Keratinocyte (primary cell): ENCODE measurements at places on chromosomes 7 and 10. TPM values are rescaled to one million over a fixed set of nuclear protein-coding genes. Genes with fewer than 3 reads are reported as not detected.

The TRIM73 gene
- 0.21 to 0.54 TPM in 2 of 3 replicates, not detected in the other for polyA plus RNA-seq

The MALRD1 gene
- 0.01 TPM in 1 of 3 replicates, not detected in the others for polyA plus RNA-seq

The TMEM26 gene
- not detected in 3 replicates for polyA plus RNA-seq

The SORCS3 gene
- not detected in 3 replicates for polyA plus RNA-seq

The CAV1 gene
- 2,867 to 2,979 TPM (median 2,905 TPM) in 3 replicates for polyA plus RNA-seq

The TACR2 gene
- polyA plus RNA-seq: 0.05 to 0.11 TPM (median 0.07 TPM) in 3 replicates

The RASSF4 gene
- polyA plus RNA-seq: 0.20 to 0.54 TPM (median 0.23 TPM) in 3 replicates

The GRM3 gene
- polyA plus RNA-seq: not detected in 3 replicates

The LRIT1 gene
- polyA plus RNA-seq: not detected in 3 replicates

The OR13A1 gene
- polyA plus RNA-seq: 0.03 TPM in 1 of 3 replicates, not detected in the others

The CYP3A5 gene
- polyA plus RNA-seq: 2.0 to 4.5 TPM (median 3.4 TPM) in 3 replicates

The HTR7 gene
- polyA plus RNA-seq: 9.0 to 12.7 TPM (median 12.2 TPM) in 3 replicates

The CAV2 gene
- polyA plus RNA-seq: 467 to 631 TPM (median 530 TPM) in 3 replicates

The AKR1C8 gene
- not detected in 3 replicates for polyA plus RNA-seq

The HTRA1 gene
- polyA plus RNA-seq: 353 to 506 TPM (median 412 TPM) in 3 replicates

The GPR85 gene
- polyA plus RNA-seq: 1.6 to 2.0 TPM (median 2.0 TPM) in 3 replicates

The SFTPA1 gene
- polyA plus RNA-seq: not detected in 3 replicates

The ZNF438 gene
- polyA plus RNA-seq: 2.7 to 2.8 TPM (median 2.7 TPM) in 3 replicates

The LRRTM3 gene
- not detected in 3 replicates for polyA plus RNA-seq

The TMEM139 gene
- 20.9 to 25.1 TPM (median 22.3 TPM) in 3 replicates for polyA plus RNA-seq

The OR2A5 gene
- polyA plus RNA-seq: not detected in 3 replicates

The BAIAP2L1 gene
- polyA plus RNA-seq: 38.7 to 49.0 TPM (median 41.7 TPM) in 3 replicates

The ADAMTS14 gene
- 0.09 to 0.75 TPM (median 0.12 TPM) in 3 replicates for polyA plus RNA-seq

The FEZF1 gene
- not detected in 3 replicates for polyA plus RNA-seq

The PLXDC2 gene
- polyA plus RNA-seq: 12.0 to 18.6 TPM (median 12.9 TPM) in 3 replicates

The ZNF138 gene
- 2.9 to 6.3 TPM (median 5.2 TPM) in 3 replicates for polyA plus RNA-seq
